ENCODE measurements at places on chromosomes 5 and 9.

DNA sequence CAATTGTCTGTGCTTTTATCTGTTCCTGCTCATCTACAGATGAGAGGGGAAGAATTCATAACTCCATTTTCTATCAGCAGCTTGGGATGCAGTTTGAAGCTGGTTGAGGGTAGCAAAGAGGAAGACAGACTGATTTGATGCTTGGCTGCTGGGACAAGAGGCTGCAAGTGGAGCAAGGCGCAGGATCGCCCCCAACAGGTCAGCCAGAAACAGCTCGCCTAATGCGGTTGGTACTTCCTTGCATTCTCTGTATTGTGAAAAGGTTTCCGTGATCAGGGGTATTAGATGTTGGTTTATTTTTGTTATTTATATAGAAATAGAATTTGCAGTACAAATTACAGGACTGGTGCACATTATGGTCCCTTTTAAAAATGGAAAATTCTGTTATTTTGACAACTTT lies 40.6 kb downstream of the ZNF883 start:
- no peak for DNase-seq

DNA sequence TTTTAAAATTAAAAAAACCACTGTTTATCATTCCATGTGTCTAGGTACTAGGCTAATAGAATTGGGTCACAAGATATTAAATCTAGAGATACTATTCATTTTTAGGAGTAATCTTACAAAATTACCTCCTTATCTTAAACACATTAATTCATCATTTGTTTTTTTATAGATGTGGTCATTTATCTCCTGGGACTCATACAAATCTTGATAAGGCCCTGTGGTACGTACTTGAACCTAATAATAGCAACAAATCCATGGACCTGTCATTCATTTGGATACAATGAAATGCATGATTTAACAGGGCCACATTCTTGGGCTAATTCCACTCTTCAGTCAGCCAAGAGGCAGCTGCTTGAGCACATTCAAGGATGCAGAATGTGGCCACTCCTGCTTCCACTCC lies 66.4 kb upstream of the MARCHF11 start:
- no peak for DNase-seq

GRCh38 chr5:122078116-122079110 lies at the start of gene LOX:
LOX (minus strand) TSS chr5:122078259; CDS start chr5:122077985, 274 bp downstream.
- DNase-seq, result peak; percentile 50

DNA sequence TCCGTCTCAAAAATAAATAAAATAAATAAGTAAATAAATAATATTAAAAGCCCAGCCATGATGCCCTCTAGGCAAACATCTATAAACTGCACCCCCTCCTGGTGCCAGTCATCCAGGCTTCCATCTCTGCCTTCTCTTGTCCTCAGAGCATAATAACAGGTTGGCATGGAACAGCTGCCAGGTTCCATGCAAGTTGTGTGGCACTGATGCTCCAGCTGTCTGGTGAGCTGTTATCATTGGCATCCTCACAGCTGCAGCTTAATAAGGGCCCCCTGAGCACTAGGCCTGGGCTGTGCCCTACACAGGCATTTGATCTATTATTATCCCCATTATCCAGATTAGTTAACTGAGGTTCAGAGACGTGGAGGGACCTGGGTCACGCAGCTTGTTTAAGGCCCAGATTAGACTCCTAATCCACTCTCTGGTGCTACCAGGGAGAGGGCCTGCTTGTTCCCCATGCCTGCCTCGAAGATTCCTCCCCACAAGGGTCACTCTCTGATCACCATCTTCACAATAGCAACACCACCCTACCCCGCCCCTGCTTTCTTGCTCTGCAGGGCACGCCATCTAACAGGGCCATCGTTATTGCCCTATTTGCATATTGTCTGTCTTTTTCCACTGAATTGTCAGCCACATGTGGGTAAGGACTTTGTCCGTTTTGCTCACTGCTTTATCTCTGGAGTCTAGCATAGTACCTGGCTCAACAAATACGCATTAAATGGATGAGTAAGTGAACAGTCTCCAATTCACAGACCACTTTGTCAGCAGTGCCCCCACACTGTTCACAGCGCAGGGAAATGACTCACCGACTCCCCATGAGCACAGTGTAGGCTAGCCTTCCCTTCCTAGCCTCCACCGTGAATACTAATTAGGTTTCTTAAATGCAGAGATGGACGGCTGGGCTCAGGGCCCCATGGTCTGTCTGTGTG lies 1.5 kb upstream of the DNM1 start:
- no peak for DNase-seq

DNA sequence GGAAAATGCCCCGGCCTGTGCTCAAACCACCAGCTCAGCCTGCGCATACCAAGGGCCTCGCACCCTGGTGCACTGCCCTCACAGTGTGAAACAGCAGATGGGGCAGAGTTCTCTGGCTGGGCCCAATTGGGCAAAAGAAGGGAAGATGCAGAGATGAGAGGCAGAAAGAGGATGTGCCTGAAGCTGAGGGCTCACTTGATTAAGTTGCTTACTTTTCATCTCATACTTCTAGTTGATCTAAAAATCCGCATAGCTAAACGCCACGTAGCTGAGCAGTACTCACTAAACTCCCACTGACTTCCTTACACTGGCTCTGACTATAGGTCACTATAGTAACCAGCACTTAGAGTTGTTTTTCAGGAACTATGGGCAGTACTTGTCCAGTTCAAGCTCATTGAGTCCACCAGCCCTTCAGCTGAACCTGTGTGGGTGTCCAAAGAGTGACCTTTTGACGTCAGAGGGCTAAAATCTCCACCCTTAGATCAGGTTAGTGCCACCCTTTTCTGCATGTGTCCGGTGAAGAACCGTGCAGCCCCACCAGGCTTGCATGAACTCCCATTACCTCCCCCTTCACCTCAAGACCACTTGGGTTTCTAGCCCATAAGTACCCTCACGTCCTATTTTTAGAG lies 215.2 kb downstream of the AUH start:
- no peak for DNase-seq

GRCh38 chr5:167167191-167167795 lies 1124.2 kb upstream of the WWC1 start:
- no peak for DNase-seq

DNA sequence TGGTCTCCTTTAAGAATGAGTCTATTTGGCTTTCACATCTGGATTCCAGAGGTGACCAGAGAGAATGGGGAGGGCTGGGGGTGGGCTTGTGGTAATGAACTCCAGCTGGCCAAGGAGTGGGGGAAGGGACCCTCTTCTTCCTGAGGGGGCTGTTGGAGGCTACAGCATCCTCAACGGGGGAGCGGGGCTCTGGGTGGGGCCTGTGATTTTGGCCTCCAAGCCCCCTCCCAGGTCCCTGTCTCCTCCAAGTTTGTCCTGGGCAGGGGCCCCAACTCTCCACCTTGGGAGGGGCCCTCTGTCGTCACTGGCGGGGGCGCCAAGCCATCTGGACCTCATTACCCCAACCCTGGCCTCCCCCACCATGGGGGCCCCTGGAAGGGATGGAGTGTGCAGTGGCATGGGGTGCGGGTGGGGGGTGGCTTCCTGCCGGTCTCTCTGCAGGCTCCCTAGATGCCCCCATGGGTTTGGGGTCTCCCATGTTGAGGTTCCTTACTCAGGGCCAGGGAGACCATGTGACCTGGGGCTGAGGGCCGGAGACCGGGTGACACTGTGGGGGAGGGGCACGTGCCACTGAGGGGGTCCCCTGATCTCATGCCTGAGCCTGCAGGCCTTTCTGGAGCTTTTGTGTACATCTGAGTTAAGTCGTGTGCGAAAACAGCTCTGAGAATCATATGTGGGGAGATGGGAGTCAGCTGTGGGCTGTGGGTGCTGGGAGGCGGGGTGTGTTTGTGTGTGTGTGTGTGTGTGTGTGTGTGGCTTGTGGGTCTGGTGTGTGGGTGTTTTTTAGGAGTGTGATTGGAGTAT lies 32.4 kb downstream of the GOLGA2 start:
- DNase-seq, result no peak

- no peak for DNase-seq
Measured at GRCh38 chr9:108476574-108476973, 379.2 kb downstream of the ACTL7B start.

- no peak for DNase-seq
Measured at GRCh38 chr5:78215972-78216371, 78.5 kb downstream of the AP3B1 start.

- DNase-seq, result no peak
Measured at GRCh38 chr9:15307523-15307841, 466 bp upstream of the TTC39B start.

DNA sequence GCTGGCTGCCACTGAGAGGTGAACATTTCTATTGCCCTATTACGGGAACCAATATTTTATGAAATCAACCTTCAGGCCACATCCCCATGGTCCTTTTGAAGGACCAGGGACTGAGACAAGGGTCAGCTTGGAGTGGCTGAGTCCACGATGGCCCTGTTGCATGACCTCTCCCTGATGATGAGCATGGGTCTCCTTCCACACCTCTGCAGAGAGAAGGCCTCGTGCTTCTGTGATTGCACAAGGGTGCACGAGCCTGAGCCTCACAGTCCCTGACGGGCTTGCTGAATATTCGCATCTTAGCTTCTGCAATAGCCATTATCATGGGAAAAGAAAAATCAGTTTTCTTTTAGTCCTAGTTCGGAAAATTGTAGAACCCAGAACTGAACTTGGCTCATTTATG lies 255.0 kb upstream of the IRX2 start:
- DNase-seq, result no peak

DNA sequence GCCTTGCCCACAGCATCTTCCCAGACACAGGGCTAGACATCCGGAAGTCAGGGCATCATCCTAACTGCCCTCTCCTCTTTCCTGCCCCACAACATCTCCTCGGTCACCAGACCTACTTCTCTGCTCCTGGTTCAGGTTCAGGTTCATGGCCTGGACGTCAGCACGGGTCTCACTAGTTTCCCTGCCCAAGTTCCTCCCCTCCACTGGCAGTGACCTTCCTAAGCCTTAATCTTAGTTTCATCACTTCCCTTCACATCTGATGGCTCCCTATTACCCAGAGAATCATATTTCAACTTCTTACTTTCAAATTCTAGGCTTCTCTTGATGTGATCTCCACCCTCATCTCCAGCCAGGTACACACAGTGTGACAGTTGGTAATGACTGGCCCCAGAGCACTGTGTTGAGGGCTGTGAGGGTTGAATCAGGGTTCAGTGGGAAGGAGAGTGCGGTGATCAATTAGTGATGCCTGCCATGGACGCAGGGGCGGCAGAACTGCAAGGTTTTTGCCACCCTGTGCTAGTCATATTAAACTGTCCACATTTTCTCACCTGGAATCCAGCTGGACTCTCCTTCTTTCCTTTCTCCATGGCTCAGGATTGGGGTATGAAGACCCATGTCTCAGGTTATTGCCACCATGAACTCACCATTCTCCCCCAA lies 34.3 kb upstream of the CRB2 start:
- no peak for DNase-seq

DNA sequence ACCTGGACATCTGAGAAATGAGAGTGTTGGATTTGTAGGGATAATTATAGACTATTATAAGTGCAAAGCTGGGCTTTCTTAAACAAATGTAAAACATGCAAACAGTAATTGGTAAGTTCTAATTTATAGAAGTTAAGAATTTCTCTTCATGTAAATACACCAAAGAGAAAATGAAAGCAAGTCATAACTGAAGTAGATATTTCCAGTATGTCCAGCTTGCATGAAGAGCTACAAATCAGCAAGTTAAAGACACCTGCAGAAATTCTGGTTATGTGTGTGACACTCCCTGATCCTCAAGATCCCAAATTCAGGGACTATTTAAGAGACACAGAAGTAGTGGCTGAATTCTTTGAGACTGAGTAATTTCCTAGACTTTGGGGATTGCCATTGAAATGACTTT lies 308.9 kb downstream of the TLE4 start:
- DNase-seq, result no peak

GRCh38 chr9:93138171-93138764 lies 4.2 kb upstream of the NINJ1 start:
- DNase-seq, result no peak

DNA sequence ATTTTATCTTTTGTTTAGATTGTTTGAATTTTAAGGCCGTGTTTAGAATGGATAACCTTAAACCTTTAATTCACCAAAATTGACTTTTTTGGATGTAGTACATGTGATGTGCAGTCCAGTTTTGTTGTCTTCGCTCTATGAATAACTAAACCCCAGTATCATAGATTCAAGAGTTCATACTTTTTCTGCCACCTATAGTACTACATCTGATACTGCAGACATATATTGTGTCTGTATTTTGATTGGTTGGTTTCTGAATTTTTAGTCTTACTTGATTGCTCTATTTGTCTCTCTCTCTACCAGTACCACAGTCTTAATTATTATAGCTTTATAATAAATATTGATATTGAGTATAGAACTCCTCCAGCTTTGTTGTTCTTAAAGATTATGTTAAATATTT lies 58.1 kb downstream of the PPIP5K2 start:
- no peak for DNase-seq

- DNase-seq, result no peak
Measured at GRCh38 chr5:26569241-26569928, 469.0 kb downstream of the CDH9 start.

DNA sequence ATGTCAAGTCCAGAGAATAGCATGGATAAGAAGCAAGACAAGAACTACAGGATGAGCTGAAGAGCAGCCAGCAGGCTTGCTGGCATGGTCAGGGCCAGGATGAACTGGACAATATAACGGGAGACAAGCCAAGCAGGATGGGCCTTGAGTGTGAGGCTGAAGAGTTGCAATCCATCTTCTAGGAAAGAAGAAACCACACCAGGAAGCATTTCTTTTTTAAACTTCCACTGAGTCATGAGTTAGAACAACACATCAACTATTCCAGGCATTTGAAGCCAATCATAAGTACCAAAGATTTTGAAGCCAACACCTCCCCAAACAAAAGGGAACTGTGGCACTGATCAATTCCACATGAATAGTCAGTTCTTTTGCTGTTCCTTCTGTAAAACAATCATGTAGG lies 27.3 kb downstream of the SLC31A2 start:
- no peak for DNase-seq

GRCh38 chr9:92632641-92633040 lies 37.3 kb downstream of the IPPK start:
- no peak for DNase-seq

DNA sequence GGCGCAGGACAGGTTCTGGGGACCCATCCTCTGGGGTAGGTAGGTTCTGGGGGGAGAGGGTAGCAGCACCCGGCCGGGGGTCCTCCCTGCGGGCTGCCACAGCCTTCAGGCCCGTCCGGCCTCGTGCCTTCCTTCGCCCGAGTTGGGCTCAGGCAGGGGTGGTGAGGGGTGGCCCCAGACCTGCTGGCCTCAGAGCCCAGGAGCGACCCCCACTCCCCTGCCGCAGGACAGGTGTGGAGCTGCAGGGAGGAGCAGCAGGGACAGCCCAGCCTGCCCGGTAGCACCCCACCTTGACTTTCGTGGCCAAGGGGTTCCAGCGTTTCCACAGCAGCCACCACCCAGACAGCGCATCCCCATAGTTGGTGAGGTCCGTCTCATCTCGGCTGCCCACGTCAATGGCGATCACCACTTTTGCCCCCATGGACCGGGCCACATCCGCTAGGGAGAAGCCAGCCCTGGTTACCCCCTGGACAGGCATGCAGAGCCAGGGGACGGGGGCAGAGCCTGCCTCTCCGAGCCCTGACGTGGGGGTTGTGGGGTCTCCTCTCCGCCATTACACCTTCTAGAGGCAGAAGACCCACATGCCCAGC lies 3.4 kb upstream of the NSMF start:
- DNase-seq, result no peak
